ENCODE measurements at places on chromosomes 16 and 17. TPM values are rescaled to one million over a fixed set of nuclear protein-coding genes. Genes with fewer than 3 reads are reported as not detected.
A peak's percentile ranks its signal among the peaks of the same experiment; 100 is the strongest.

DNA sequence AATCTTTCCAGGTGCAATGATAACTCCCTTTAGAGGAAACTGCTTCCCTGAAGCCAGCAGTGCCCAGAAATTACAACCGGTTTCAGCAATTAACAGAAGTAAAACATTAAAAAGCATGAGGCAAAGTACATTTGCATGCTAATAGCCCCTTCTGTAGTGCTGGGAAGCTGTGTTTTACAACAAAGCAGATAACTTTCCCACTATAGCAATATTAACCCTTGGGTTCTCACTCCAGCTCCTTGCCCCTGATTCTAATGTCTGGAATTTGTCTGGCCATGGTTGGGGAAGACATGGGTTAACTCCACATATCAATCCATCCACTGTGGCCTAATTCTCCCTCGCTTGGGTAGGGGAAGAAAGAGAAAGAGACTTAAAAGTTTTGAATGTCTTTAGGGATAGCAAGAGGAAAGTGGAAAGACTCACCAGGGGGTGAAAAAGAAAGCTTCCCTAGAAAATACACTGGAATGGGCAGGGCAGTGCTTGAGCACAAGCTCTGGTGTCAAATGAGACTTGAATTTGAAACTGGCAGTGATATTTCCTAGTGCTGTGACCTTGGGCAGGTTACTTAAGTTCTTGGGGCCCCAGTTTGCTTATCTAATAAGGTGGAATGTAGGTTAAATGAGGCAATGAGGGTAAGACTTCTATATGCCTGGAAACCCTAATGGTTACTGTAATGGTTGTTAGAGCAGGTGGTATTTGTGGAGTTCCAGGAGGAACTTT is 102.0 kb downstream of the SOX9 start:
- H3K36me3 ChIP-seq = no peaks in the 10 kb centered on the region
- no peak overlapping the region for H3K4me3 ChIP-seq
- H3K27me3 ChIP-seq = no peaks in the 10 kb centered on the region

DNA sequence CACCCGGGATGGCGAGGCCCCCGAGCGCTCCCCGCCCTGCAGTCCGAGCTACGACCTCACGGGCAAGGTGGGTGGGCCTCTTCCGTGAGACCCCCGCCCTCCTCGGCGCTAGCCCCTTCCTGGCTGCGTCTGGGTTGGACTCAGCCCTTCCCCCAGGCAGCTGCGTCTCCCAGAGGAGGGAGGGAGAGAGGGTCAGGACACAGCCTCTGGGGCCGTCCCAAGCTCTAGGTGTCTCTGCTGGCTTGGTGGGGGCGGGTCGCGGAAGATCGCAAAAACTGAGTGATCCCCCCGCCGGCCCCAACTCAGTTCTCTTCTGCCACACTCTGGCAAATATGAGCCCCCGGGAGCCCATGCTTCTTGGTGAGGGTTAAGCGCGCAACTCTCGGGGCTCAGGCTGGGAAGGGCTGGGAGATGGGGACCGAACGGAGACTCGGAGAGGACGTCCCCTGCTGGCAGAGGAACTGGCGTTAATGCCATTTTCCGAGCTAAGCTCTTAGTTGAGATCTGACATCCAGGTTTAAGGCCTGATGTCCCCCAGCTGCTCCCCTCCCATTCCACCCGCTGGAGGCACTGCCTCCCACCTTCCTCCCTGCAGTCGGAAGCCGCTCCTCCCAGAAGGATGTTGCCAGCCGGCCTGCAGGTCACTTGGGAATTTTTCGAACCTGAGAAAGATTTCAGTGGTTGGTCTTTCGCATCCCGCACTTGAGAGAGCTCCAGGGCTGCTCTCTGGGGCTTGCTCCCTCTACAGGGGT is 419 bp downstream of the RAB37 start:
- no peaks in the 10 kb centered on the region for H3K36me3 ChIP-seq
- no peak overlapping the region for H3K4me3 ChIP-seq
- no peak for DNase-seq
- no peaks in the 10 kb centered on the region for H3K4me1 ChIP-seq

GRCh38 chr17:32917842-32918241 is 10.1 kb upstream of the TMEM98 start:
- no peaks in the 10 kb centered on the region for H3K36me3 ChIP-seq
- H3K4me3 ChIP-seq = no peak overlapping the region
- no peak for DNase-seq

GRCh38 chr16:25707982-25708583 is 16.3 kb downstream of the HS3ST4 start:
- H3K4me3 ChIP-seq = no peak overlapping the region
- no peak overlapping the region for H3K27ac ChIP-seq
- no peaks in the 10 kb centered on the region for H3K4me1 ChIP-seq

- H3K4me1 ChIP-seq = no peaks in the 10 kb centered on the region
- no peak overlapping the region for H3K27ac ChIP-seq
- no peaks in the 10 kb centered on the region for H3K27me3 ChIP-seq
- no peak for DNase-seq
- H3K4me3 ChIP-seq = no peak overlapping the region
These were observed 171.1 kb downstream of the ABCC12 start for GRCh38 chr16:47984669-47985068.

GRCh38 chr16:53081032-53081424 is 26.2 kb downstream of the CHD9 start:
- no peak for DNase-seq
- H3K4me1 ChIP-seq = peaks cover 5% of the 10 kb centered on the region
- no peak overlapping the region for H3K4me3 ChIP-seq

GRCh38 chr16:53219371-53219770 is 164.6 kb downstream of the CHD9 start:
- no peak for DNase-seq
- peaks cover 1% of the 10 kb centered on the region for H3K4me1 ChIP-seq
- peak overlapping the region; percentile 76 for H3K27ac ChIP-seq
- no peak overlapping the region for H3K4me3 ChIP-seq
- H3K27me3 ChIP-seq = no peaks in the 10 kb centered on the region

The CLEC10A gene
- total RNA-seq = 29.1 TPM

The ABCC11 gene
- total RNA-seq = not detected

- H3K27ac ChIP-seq = no peak overlapping the region
- H3K27me3 ChIP-seq = no peaks in the 10 kb centered on the region
- no peak overlapping the region for H3K4me3 ChIP-seq
- no peaks in the 10 kb centered on the region for H3K4me1 ChIP-seq
These were observed 154.5 kb downstream of the CBLN1 start for GRCh38 chr16:49127103-49127502.

DNA sequence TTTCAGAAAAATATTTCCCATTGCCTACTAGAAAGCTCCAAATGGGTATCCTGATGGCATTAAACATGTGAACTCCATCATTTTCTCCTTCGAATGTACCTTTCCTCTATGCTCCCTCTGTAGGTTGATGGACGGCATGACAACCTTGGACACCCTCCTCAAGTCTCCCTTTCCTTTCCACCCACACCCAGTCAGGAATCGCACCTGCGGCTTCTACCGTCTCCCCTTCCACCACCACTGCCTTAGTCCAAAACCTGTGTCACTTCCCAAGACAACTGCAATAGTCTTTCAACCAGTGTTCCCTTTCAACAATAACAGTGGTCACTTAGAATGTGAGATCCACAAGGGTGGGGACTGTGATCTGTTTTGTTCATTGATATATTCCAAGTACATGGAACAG is 233.1 kb upstream of the AXIN2 start:
- no peaks in the 10 kb centered on the region for H3K4me1 ChIP-seq
- no peak overlapping the region for H3K4me3 ChIP-seq
- H3K36me3 ChIP-seq = no peaks in the 10 kb centered on the region
- no peak overlapping the region for H3K27ac ChIP-seq
- no peak for DNase-seq

DNA sequence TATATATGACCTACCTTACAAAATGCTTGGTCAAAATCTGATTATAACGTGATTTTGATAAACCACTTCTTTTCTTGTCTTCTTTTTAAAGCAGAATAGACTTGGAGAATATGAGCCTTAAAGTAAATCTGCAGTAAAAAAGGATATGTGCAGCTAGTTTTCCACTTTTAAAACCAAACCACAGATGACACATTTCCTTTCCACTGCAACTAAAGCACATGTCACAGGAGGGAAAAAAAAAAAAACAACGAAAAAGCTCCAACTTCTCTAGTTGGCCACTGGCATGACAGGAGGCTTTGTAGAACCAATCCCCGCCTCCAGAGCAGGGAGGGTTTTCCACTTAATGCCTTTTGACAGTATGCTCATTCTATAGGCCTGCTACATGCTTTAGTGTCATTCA is at the start of gene EVI2A:
Gene EVI2A, minus strand, starts transcription at position 142 of the 400 bp plus-strand sequence. CDS start 2,609 bp downstream, outside the sequence.
- no peaks in the 10 kb centered on the region for H3K4me1 ChIP-seq
- no peaks in the 10 kb centered on the region for H3K36me3 ChIP-seq
- no peak within 1 kb of the TSS for H3K27ac ChIP-seq
- DNase-seq = peak; percentile 69
- H3K27me3 ChIP-seq = no peaks in the 10 kb centered on the region

DNA sequence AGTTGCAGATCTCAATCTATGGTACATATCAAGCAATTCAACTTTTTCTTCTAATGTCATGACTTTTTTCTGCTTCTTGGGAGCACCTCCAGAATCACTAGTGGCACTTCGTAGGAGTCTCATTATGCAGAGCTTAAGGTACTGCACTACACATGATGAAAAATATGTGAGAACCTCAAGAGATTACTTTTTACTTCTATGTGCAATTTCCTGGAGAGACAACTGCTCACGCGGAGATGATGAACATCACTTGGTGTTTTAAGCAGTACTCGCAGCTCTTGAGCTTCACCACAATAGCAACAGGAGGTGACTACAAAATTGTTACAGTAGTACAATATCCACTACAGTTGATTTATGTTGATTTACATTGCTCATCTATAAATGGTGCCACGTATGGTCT is 79.7 kb downstream of the MRTFB start:
- no peak overlapping the region for H3K4me3 ChIP-seq
- DNase-seq = no peak
- H3K4me1 ChIP-seq = no peaks in the 10 kb centered on the region
- no peaks in the 10 kb centered on the region for H3K27me3 ChIP-seq

GRCh38 chr17:34236281-34236892 is 18.7 kb upstream of the CCL2 start:
- no peak for DNase-seq
- H3K4me3 ChIP-seq = no peak overlapping the region
- H3K4me1 ChIP-seq = no peaks in the 10 kb centered on the region
- H3K27ac ChIP-seq = no peak overlapping the region
- no peaks in the 10 kb centered on the region for H3K36me3 ChIP-seq

GRCh38 chr17:28755486-28755885 is 11.7 kb downstream of the TRAF4 start:
- peaks cover 4% of the 10 kb centered on the region for H3K36me3 ChIP-seq
- H3K4me3 ChIP-seq = no peak overlapping the region
- DNase-seq = peak; percentile 17
- no peaks in the 10 kb centered on the region for H3K27me3 ChIP-seq
- no peaks in the 10 kb centered on the region for H3K4me1 ChIP-seq

- no peak overlapping the region for H3K27ac ChIP-seq
- DNase-seq = peak; percentile 70
- H3K4me1 ChIP-seq = peaks cover 2% of the 10 kb centered on the region
- no peaks in the 10 kb centered on the region for H3K27me3 ChIP-seq
These were observed 16.5 kb downstream of the MRPS23 start for GRCh38 chr17:57833179-57833939.

GRCh38 chr16:64304396-64304795 is 817.5 kb downstream of the CDH11 start:
- no peak overlapping the region for H3K27ac ChIP-seq
- no peaks in the 10 kb centered on the region for H3K36me3 ChIP-seq
- H3K27me3 ChIP-seq = no peaks in the 10 kb centered on the region

The HOXB8 gene
- total RNA-seq = 1.9 TPM

DNA sequence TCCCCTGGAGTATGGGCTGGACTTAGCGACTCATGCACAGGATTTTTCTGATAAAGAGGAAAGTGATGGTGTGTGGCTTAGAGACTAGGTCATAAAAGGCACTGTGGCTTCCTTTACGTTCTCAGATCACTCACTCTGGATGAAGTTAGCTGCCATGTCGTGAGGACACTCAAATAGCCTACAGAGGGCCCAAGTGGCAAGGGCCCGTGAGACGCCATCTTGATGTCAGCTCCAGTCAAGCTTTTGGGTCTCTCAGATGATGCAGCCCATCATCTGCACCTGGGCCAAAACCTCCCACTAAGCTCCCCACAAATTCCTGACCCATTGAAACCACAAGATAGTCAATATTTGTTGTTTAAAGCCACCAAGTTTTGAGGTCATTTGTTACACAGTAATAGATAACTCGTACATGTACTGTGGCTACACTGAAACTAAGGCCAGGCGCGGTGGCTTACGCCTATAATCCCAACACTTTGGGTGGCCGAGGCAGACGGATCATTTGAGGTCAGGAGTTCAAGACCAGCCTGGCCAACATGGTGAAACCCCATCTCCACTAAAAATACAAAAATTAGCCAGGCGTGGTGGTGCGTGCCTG is 14.7 kb downstream of the ST6GALNAC2 start:
- no peaks in the 10 kb centered on the region for H3K4me1 ChIP-seq
- DNase-seq = no peak
- no peak overlapping the region for H3K4me3 ChIP-seq
- no peaks in the 10 kb centered on the region for H3K36me3 ChIP-seq
- no peak overlapping the region for H3K27ac ChIP-seq

The DOC2B gene
- 35.3 TPM for total RNA-seq

- no peak for DNase-seq
- H3K36me3 ChIP-seq = no peaks in the 10 kb centered on the region
- no peaks in the 10 kb centered on the region for H3K4me1 ChIP-seq
- H3K27ac ChIP-seq = no peak overlapping the region
- H3K4me3 ChIP-seq = no peak overlapping the region
These were observed 274.5 kb upstream of the ELAC2 start for GRCh38 chr17:13292291-13292690.

DNA sequence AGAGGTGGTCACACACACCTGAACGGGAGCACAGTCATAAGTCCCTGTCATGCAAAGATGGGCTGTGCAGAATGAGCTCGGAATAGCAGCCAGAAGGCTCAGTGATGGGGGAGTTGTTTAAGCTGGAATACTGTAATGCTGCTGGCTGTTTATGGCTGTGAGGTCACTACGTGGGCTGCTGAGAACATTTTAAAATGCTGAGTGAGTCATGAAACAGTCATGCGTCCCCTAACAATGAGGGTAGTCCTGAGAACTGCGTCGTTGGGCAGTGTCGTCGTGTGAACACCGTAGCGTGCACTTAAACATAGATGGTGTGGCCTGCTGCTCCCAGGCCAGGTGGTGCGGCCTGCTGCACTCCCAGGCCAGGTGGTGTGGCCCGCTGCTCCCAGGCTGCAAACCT is 39.7 kb downstream of the TBCD start:
- no peak overlapping the region for H3K27ac ChIP-seq
- no peak for DNase-seq
- no peaks in the 10 kb centered on the region for H3K4me1 ChIP-seq
- no peaks in the 10 kb centered on the region for H3K36me3 ChIP-seq

GRCh38 chr17:56136301-56136700 is 17.0 kb upstream of the ANKFN1 start:
- H3K36me3 ChIP-seq = no peaks in the 10 kb centered on the region
- no peak overlapping the region for H3K4me3 ChIP-seq
- H3K27ac ChIP-seq = no peak overlapping the region
- no peaks in the 10 kb centered on the region for H3K4me1 ChIP-seq
- no peak for DNase-seq

DNA sequence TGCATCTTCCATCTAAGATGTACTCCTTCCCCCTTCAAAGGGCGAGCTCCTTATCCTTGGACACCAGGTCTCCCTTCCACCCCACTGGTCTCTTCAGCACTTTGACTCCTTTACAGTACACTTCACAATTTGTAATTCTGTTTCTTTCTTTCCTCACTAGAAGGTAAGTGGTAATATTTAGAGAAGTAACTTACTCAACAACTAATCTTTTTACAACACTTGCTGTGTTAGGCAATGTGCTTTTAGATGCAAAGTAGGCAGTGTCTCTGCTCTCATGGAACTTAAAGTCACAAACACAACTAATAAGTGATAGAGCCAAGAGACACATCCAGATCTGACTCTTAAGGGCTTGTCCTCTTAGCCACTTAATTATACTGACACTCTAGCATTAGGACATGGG is 6.4 kb downstream of the SIAH1 start:
- H3K36me3 ChIP-seq = no peaks in the 10 kb centered on the region
- DNase-seq = no peak
- H3K4me3 ChIP-seq = no peak overlapping the region
- no peak overlapping the region for H3K27ac ChIP-seq

The BAIAP3 gene
- total RNA-seq = 1.2 TPM
